ENCODE measurements at places on chromosomes 16 and 17.
A peak's percentile ranks its signal among the peaks of the same experiment; 100 is the strongest.

DNA sequence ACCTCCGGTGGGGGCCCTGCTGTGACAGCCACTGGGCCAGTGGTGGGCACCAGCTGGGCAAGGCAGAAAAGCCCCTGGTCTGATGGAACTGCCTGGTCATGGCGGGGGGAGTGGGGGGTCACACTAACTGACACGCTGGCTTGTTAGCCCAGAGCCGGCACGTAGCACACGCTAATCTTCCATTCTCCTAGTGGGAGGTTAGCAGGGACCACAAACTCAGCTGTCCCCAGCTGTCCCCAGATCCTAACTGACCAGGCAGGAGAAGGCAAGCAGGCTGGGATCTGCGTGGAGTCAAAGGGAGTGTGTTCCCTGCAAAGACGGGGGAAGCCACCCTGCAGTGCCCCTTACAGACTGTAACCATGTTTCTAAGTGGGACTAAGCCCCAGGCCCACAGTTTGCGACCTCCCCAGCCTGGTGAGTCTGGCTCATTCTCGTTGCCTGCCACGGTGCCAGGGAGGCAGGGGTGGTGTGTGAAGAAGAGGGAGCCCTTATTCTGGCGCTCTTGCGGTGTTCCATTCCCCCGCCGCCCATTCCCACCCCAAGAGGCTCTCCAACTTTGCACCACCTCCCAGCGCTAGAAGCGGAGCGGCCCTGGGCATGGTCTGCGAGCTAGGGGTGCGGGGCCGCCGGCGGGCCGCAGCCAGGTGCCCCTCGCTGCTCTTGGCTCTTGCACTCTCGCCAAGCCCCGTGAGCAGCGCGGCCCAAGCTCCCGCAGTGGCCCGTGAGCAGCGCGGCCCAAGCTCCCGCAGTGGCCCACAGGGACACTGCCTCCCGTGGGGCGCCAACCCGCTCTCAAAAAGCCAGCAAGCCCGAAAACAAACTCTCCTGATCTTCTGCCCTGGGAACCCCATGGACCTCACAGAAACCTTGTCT is 12.1 kb upstream of the ZNF423 start:
- DNase-seq: no peak

GRCh38 chr16:27826081-27826892 is 237.2 kb downstream of the GSG1L start:
- DNase-seq: no peak

DNA sequence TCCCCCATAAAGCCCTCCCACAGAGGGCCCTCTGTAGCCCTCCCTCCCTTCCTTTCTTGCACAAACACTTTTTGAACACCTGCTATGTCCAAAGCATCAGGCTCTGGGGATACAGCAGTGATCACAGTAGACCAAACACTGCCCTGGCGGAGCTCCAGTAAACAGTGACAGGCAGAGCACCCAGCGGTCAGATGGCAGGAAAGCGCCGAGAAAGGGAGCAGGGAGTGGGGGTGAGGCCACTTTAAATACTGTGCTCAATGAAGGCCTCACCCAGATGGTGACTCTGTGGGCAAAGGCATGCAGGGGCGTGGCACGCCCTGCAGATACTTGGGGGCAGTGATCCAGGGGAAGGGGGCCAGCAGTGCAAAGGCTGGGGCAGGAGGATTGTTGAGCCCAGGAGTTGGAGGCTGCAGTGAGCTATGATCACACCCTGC is 7.6 kb downstream of the PRR29 start:
- no peak for DNase-seq

- no peak for DNase-seq
Observed at GRCh38 chr16:14600164-14600563, 29.9 kb downstream of the PARN start.

DNA sequence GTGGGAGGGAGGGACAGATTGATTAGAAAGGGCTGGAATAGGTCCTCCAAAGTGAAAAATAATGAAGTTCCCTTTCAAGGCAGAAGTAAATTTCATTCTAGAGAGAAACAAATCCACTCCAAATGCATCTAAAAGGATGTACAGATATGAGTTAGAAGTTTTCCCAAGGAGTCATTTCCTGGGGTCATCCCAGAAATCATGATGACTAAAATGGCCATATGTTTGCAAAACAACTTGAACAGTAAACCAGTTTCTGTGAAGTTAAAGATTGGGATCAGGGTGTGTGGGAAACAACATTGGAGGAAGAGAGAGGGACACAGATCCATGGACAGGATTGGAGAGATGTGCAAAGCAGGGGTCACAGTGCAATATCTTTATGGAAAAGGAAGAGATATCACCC is 32.5 kb upstream of the ARHGAP44 start:
- no peak for DNase-seq

- DNase-seq: no peak
Observed at GRCh38 chr16:54475019-54475601, 188.5 kb upstream of the IRX3 start.

DNA sequence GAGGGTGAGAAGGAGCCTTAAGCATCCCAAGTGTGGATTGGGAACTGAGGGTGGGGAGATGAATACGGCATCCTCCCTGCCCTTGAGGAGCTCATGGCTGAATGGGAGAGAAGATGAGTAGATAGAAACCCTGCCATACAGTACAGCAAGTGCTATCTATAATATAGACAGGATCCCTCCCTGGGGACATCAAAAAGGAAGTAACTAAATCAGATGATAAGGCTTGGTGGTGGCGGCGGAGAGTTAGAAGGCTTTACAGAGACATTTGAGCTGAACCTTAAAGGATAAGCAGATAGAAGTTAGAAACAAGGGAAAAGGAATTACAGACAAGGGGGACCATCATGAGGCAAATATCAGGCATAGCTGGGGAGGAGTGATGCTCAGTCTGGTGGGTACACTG is 67.5 kb upstream of the TMEM132E start:
- no peak for DNase-seq

GRCh38 chr16:78244131-78244895 is 144.9 kb downstream of the WWOX start:
- DNase-seq: no peak

GRCh38 chr16:360698-361336 is 8.3 kb upstream of the AXIN1 start:
- no peak for DNase-seq

GRCh38 chr16:4982056-4982867 is 24.1 kb downstream of the SEC14L5 start:
- DNase-seq: no peak

- no peak for DNase-seq
Observed at GRCh38 chr17:1561420-1562175, 994 bp downstream of the PITPNA start.

GRCh38 chr16:75237398-75238131 is 13.9 kb downstream of the BCAR1 start:
- DNase-seq: no peak

GRCh38 chr16:67857547-67858233 is 10.2 kb upstream of the CENPT start:
- DNase-seq: peak; percentile 40

DNA sequence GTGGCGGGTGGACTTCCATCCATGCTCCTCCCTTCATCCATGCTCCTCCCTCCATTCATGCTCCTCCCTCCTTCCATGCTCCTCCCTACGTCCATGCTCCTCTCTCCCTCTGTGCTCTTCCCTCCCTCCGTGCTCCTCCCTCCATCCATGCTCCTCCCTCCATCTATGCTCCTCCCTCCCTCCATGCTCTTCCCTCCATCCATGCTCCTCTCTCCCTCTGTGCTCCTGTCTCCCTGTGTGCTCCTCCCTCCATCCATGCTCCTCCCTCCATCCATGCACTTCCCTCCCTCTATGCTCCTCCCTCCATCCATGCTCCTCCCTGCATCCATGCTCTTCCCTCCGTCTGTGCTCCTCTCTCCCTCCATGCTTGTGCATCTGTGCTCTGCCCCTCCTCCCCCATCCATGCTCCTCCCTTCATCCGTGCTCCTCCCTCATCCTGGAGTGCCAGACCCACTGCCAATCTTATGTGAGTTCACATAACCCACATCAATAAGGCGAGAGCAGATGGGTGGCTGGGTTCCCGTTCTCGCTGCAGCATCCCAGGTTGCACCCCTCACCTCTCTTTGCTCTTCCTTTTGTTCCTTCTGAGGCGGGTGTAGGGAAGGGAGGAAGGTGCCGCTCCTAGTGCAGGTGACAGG is 22.8 kb downstream of the KSR1 start:
- DNase-seq: no peak

DNA sequence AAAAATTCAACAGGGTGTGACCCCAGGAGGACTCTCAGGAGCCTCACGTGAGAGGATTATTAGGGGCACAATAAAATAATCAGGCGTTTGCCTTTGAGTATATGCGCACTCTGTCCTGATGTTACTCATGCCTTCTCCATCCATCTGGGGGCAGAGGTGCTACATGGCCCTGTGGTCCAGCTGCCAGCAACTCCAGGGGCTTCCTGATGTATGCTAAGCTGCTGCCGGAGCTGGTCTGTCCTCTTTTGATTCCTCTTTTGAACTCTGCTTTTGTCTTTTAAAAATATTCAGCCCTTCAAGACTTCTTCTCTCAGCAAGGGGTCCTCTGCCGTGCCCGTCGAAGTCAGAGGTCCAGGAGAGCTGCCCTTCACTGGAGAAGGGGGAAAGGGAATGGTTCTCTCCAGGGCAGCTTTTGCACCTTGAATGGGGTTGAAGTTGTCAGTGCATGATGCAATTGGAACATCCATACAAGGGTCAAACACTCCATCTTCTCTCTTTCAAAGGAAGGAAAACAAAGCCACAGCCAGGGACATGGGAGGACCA is 431.4 kb downstream of the SHISA9 start:
- no peak for DNase-seq

DNA sequence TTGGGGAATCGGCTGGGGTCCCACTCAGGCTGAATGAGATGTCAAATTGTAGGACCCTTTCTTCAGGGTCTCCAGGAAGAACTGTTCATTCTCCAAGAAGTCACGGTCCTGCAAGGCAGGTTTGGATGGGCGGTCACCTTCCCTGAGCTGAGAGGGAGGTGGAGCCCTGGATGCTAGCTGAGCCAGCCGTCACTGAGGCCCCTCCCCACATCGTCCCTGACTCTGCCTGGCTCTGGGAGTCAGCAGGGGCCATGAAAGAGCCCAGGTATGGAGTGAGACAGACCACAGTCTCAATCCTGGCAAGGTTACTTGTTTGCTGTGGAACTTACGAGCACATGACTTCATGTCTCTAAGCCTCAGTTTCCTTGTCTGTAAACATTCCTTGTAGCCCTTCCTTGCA is 6.0 kb upstream of the MRPL38 start:
- DNase-seq: peak; percentile 43

DNA sequence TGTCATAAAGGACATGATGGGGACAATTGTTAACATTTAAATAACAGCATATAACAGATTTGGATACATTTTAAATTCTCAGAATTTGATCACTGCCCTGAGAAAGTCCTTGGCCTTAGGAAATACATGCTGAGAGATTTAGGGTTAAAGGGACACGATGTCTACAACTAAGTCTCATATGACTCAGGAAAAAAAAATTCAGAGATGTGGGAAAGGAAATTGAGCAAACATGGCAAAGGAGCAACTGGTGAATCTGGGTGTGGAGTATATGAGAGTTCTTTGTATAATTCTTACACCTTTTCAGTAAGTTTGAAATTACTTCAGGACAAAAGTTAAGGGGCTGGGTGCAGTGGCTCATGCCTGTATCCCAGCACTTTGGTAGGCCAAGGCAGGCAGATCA is 18.2 kb downstream of the MPP3 start:
- no peak for DNase-seq

- no peak for DNase-seq
Observed at GRCh38 chr16:54538276-54538675, 251.7 kb upstream of the IRX3 start.

DNA sequence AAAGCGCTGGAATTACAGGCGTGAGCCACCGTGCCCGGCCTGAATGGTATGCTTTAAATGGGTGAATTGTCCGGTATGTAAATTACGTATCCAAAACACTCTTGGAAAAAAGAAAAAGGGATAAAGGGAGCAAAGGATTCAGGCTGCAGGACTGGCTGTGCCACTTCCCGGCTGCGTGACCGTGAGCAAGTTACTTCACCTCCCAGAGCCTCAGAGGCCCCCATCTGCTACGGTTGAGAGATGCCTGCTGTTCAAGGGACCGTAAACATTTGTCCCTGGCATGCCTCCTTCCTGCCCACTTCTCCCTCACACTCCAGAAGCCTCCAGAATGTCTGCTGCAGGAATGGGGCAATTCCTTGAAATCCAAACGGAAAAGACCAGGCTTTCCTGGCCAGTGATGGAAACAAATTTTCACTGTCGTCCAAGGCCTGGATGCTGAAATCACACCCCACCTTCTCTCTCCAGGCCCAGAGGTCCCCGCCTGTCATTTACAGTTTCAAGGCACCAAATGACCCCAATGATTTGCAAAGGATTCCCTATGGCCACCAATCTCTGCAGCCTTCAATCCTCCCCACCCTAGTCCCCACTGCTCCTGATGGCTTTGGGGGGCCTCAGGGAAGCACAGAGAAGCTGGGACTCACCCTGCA is 22.9 kb upstream of the LITAF start:
- DNase-seq: no peak

- no peak for DNase-seq
Observed at GRCh38 chr17:81417879-81418709, 22.8 kb downstream of the BAHCC1 start.

DNA sequence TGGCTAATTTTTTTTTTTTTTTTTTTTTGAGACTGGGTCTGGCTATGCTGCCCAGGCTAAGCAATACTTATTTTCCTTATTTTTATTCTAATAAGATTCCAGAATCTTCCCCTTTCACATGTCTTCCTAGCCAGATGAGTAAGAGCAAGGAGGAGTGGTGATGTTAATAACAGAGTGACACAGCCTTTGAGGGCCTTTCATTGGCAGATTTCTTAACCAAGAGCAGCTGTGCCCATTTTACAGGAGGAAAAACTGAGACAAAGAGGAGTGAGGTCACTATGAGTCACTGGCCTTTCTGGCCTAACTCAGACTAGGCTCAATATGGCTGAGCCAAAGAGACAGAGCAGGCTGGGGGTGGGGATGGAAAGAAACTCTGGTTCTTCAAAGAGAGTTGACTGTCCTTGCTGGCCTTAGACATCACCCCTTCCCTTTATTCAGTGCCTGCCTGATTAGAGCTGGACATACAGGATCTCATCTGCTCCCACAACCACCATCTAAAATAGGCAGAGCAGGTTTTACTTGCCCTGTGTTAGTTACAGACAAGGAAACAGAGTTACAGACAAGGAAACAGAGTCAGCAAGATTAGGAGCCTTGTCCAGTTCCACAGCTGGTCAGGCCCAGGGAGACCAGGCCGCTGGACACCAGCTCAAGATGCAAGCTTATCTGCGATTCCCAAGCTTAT is 50.0 kb upstream of the TOB1 start:
- no peak for DNase-seq

GRCh38 chr17:62668091-62668804 is 40.8 kb downstream of the MRC2 start:
- peak; percentile 37 for DNase-seq

DNA sequence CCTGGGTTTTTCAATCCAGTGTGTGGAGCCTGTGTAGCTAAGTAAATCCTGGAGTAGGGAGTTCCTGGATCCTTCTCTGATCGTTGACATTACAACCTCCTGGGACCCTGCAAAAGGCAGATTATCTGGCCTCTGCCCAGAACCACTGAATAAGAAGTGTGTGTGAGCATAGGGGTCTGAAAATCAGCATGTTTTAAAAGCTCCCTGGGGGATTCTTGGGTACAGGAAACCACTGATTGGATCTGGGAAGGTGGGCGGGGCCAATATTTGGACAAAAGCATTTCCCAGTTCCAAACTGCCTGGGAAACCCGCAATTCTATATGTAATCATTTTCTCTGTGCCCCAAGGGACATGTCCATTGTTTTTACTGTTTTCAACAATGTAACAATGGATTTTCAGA is 27.2 kb upstream of the BEAN1 start:
- DNase-seq: no peak

- no peak for DNase-seq
Observed at GRCh38 chr17:49013311-49014213, 16.4 kb downstream of the IGF2BP1 start.

GRCh38 chr17:48592057-48592514 is 1.5 kb downstream of the HOXB5 start:
- DNase-seq: no peak
